ENCODE measurements at places on chromosomes 3 and 15.

GRCh38 chr3:16441371-16441875, 72.1 kb downstream of the RFTN1 start:
- no peak for DNase-seq

DNA sequence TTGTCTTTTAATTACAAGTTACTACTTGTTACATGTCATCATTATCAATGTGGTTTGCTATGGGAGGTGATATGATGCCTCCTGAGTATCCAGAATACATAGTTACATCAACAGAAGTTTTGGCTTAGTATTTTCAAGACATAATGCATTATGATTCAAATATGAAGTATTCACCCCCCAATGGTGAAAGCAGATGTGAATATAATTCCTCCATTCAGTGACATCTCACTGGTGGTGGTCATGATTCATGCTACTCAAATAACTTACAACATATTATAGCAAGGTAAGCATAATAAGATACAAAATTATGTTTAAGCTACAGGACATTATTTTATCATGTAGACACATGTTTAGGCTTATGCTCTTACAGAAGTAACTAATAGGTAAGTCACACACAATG, 34.9 kb upstream of the TTBK2 start:
- no peak for DNase-seq

- DNase-seq, result no peak
Measured at GRCh38 chr3:18499301-18499700, 74.2 kb upstream of the SATB1 start.

DNA sequence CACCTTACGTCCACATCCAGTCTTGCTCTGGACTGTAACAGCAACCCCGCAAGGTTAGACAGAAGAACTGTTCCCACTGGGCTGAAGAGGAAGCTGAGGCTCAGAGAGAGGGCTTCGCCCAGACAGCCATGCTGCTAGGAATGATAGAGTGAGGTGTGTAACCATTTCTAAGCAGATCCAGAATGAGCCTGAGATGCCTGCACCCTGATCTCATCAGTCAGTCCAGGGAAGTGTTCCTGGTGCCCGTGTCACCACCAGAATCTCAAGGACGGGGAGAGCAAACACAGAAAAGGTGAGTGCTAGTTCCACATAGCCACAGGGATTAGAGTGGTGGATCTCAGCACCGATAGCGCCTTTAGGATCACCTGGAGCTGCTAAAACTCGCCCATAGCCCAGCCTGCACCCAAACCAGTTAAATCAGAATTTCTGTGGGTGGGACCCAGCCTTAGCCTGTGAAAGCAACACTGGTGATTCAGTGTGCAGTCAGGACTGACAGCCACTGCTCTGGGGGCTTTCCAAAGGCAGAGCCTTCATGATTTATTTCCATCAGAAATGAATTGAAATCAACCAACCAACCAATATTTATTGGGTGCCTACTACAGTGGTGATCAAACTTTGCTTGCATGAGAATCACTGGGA, 12.3 kb downstream of the ISLR start:
- DNase-seq, result no peak

DNA sequence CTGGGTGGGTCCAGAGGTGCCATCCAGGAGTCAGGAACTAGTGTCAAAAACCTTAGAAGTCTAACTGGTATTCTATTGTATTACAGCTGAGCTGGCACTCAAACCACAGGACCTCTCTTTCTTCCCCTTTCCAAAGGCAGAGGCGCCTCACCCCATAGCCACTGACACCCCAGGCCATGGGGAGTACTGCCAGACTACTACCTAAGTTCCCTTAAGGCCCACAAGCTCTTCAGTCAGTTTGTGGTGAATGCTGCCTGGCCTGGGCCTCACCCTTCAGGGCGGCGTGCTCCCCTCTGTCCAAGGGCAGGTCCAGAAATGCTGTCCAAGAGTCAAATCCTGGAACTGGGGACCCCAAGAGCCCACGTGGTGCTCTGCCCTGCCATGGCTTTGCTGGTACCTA, 43.0 kb upstream of the FGF7 start:
- no peak for DNase-seq

- DNase-seq, result no peak
Measured at GRCh38 chr15:58057559-58057958, 8.0 kb downstream of the ALDH1A2 start.

DNA sequence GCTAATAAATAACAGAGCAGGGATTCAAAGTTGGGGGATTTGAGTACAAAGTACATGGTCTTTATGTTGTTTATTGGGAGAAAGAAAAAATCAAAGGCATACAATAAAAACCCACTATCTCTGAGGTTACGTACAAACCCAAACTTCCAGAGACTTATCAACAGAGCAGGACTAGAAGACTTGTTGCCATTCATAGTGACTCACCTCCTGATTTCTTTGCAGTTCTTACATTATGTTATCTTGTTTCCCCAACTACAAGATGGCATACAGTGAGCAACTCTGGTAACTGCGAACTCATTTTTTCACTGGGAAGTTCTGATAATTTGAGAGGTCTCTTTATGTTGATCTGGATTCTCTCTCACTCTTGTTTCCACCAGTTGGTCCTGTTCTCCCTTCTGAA, 80.6 kb upstream of the ETV5 start:
- no peak for DNase-seq

Measured in breast epithelium (tissue), 4 donors.